Stimulated activated CD4-positive, alpha-beta T cell treated with anti-CD3 and anti-CD28 coated beads, Interleukin-2, amount 100 ng/mL, for 24 hours (primary cell): ENCODE measurements at places on chromosomes 4 and X.
A peak's percentile ranks its signal among the peaks of the same experiment; 100 is the strongest.

GRCh38 chr4:96833831-96834230, 993.9 kb downstream of the PDHA2 start:
- DNase-seq = no peak

DNA sequence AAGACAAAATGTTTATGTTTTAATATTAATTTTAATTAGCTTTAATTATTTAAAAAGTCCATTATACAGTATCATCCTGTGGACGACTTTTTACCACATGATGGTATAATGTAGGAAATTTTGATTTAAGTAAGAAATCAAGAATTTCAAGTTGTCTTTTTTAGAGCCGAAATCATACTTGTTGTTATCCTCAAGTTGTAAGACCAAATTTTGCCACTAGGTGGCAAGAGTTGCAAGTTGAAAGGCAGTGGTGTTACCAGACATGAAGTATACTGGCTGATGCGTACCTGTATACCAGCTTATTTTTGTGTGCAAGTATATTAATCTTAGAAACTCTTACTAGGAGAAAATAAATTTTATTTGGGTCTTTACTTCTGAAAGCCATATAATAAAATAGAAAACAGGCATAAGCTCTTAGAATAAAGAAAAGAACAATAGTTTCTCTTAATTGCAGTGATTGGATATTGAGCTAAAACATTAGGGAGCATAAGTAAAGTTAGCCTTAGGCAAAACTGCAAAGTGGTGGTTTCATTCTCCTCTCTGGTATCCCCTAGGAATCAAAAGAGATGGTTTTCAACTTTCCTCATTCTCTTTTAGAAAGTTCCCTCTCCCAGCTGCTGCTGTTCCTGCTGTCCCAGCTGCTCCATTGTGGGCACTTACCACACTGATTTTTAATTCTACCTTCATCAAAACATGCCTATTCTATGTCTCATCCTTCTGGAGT, 118.0 kb upstream of the WDFY3 start:
- DNase-seq = peak; percentile 18

GRCh38 chr4:144423930-144424329, 222.0 kb upstream of the HHIP start:
- DNase-seq = no peak

DNA sequence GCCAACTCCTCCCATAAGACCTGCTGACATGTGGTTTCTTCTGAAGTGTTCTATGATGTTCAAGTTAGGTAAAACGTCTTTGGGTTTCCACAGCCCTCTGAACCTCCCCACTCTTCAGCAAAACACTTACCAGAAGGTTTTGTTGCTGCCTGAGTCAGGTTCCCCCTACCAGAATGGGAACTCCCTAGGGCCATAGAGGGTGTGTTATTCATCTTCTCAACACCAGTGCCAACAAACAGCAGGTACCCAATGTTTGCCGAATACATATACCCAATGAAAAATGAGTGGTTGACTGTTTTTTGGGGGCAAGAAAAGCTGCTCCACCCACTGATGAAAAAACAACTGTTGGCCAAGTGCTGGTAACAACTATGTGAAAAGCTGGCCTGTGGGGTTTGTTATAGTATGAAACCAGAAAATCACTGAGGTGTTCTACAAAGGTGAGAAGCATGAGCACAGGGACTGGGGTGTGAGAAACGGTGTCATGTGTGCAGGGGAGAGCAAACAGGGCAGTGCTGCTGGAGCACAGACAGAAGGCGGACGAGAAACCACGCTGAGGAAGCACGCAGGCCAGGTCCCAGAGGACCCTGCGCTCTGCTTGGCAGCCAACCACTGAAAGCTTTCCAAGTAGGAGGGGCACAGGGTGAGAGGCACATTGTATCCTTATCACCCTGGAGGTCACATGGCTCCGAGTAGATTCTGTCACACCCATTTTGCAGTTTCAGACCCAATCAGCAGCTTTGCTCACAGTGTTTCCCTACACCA, 28.8 kb downstream of the ATP8A1 start:
- DNase-seq = no peak

GRCh38 chrX:20906571-20906970, 467.6 kb upstream of the CNKSR2 start:
- no peak for DNase-seq

- no peak for DNase-seq
Measured at GRCh38 chr4:69910016-69910782, 20.7 kb upstream of the CSN1S1 start.

DNA sequence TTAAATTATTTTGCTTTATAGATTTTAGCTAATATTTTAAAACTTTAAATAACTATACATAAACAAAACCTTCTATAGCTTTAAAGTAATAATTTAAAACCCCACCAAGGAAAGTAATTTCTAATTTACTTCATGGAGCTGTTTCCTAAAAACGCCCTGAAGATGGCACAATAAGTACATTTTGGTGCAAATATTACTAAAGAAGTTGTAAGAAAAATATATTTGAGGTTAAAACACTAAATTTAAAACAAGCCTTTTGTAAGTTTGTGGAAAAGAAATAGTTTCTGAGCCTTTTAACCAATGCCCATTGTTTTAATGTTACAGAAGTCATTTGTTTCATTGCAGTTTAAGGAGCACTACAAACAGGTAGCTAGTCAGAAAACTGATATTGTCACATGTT, 137.4 kb upstream of the AGA start:
- DNase-seq = no peak

DNA sequence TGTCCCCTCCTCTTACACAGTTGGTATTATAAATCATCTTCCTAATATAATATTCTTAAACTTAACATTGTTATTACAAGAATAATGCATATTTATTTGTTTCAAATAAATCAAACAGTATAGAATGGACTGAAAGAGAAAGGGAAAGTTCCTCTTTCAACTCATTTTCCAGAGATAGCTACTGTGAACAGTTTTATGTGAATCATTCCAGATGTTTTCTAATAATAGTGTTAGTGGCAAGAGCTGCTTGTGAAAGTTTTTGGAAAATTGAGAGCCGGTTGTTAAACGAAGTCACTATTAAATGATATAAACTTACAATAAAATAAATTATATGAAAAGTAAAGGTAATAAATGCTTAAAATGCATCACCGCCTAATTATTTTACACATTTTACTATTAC, 14.6 kb downstream of the TMSB4X start:
- no peak for DNase-seq

DNA sequence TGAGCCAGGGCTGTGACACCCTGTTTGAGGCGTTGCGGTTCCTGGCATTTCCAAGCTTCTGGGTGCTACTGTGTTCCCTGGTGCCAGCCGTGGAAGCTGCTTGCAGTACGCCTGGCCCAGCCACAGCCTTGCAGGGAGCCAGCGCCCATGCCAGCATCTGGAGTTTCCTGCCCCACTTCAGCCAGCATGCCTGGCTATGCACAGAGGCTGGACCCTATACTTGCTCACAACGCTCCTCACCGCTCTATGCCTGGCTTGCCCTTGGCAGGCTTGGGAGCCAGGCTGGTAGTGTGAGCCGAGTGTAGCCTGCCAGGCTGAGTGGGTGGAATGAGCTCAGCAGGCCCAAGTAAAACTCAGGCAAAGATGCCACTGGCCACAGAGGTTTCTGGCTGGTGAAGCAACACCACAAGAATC, 22.4 kb downstream of the PRRG1 start:
- no peak for DNase-seq

- no peak for DNase-seq
Measured at GRCh38 chr4:115720611-115721010, 607.2 kb upstream of the NDST4 start.

- no peak for DNase-seq
Measured at GRCh38 chr4:165945991-165946390, 73.0 kb downstream of the TLL1 start.

GRCh38 chr4:98803251-98803650, 125.7 kb downstream of the EIF4E start:
- no peak for DNase-seq

- no peak for DNase-seq
Measured at GRCh38 chrX:6852869-6853268, 294.6 kb upstream of the STS start.

DNA sequence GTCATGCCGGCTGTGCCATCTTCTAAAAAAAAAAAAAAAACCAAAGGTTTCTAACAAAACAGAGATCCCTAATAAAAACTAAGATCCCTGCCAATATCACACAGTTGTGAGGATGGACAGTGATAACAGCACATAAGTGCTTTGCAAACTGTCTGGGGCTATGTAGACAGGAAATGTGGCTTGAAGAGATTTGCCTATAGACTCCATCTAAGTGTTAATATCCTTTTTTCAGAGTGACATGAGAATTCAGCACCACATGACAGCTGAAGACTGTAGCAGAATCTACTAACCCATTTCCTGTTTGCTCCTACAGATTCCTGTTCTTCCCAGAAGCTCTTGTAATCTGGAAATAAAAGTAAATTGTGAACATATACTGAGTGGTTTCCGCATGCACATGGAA, 215.4 kb downstream of the KDR start:
- no peak for DNase-seq
